Liver (tissue), 10 donors: ENCODE measurements at places on chromosomes 3 and 15. TPM values are rescaled to one million over a fixed set of nuclear protein-coding genes. Genes with fewer than 3 reads are reported as not detected.
A peak's percentile ranks its signal among the peaks of the same experiment; 100 is the strongest.

- peak overlapping the region; percentile 48 for H3K27ac ChIP-seq
- no peak for DNase-seq
- H3K4me3 ChIP-seq, result peak overlapping the region; percentile 45
- peaks cover 4% of the 10 kb centered on the region for H3K36me3 ChIP-seq
- no peaks in the 10 kb centered on the region for H3K27me3 ChIP-seq
Observed at GRCh38 chr3:152382312-152383135, 113.8 kb downstream of the MBNL1 start.

Gene ANKUB1
- total RNA-seq, result not detected

Gene GADL1
- total RNA-seq, result not detected

DNA sequence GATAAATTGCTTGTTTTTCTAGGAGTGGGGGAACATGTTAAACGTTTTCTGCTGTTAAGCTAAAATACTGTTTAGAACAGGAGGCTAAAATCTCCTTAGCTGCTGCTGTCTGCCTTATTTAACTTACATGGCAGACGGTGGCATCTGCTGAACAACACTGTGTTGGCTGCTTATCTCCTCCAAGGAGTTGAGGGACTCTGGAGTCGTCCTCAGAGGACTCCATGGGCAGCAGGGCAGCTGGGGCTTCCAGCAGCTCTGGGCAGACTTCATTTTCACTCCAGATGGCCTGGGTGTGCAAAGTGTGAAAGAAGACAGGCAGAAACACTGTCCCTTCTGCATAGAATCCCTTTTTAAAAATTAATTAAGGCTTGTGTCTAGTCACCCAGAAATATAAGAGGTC is 52.9 kb upstream of the NUDT16 start:
- no peaks in the 10 kb centered on the region for H3K4me1 ChIP-seq
- no peaks in the 10 kb centered on the region for H3K36me3 ChIP-seq
- no peak overlapping the region for H3K27ac ChIP-seq
- H3K4me3 ChIP-seq, result no peak overlapping the region
- no peak for DNase-seq

Gene GABRR3
- not detected for total RNA-seq

DNA sequence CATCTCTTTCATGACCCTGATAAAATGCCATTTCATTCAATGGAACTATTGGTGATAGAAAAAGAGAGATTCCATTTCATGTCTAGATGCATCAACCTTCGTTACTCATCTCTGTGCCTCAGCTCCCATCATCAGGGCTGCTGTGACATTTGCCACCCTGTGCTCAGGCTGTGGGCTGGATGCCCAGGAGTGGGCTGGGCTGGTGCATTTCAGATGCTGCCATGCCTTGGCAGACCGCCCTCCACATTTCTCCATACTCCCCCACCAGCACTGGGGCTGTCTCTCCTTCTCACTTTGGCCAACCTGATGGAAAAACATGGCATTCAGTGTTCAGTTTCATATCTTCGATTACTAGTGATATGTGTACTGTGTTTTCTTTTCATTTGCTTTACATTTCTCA is 59.1 kb downstream of the DNASE1L3 start:
- H3K4me3 ChIP-seq, result no peak overlapping the region
- peaks cover 23% of the 10 kb centered on the region for H3K4me1 ChIP-seq
- H3K27ac ChIP-seq, result no peak overlapping the region
- H3K27me3 ChIP-seq, result no peaks in the 10 kb centered on the region
- H3K36me3 ChIP-seq, result peaks cover 57% of the 10 kb centered on the region

Gene PLSCR5
- not detected for total RNA-seq

- H3K4me1 ChIP-seq, result no peaks in the 10 kb centered on the region
- no peaks in the 10 kb centered on the region for H3K27me3 ChIP-seq
- H3K27ac ChIP-seq, result no peak overlapping the region
- no peaks in the 10 kb centered on the region for H3K36me3 ChIP-seq
- no peak for DNase-seq
Observed at GRCh38 chr3:20201143-20201542, 15.1 kb upstream of the SGO1 start.

DNA sequence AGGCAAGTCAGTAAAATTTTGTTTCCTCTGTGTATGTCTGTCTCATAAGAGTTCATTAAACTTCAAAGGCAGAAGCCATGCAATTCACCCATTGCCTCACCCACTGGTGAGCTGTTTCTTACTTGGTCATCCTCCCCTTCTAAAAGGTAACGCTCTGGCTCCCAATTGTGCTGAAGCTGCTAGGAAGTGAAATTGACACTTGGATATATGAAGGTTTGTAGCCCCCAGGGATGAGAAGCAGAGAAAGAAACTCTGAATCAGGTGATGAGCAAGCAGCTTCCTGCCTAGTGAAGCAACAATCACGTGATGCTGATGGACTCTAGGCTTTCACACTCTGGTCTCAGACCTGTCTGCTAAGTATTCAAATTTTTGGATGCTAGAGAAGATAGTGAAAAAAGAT is 70.7 kb downstream of the CD200R1L start:
- H3K4me1 ChIP-seq, result no peaks in the 10 kb centered on the region
- H3K27me3 ChIP-seq, result peaks cover 3% of the 10 kb centered on the region
- H3K27ac ChIP-seq, result no peak overlapping the region
- H3K36me3 ChIP-seq, result no peaks in the 10 kb centered on the region
- no peak for DNase-seq

- H3K27me3 ChIP-seq, result no peaks in the 10 kb centered on the region
- H3K27ac ChIP-seq, result no peak overlapping the region
- no peaks in the 10 kb centered on the region for H3K36me3 ChIP-seq
- no peak overlapping the region for H3K4me3 ChIP-seq
Observed at GRCh38 chr3:174548841-174549623, 310.1 kb upstream of the NAALADL2 start.

DNA sequence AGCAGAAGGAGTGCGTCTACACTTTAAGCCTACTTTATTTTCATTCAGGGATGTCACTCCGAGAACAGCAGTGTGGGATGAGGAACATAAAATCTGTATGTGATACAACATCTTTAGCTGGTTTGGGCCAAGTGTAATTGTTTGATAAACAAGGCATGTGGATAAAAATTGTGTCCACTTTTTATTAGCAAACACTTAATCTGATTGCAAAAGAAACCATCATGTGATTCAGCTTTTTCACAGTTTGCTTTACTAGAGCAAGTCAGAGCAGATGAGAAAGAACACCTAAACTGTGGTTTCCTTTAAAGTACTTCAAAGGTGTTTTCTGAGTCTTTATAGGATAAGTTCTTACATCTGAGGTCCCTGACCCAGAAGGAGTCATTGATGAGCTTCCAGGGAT is 237.9 kb downstream of the THSD4 start:
- H3K4me1 ChIP-seq, result peaks cover 6% of the 10 kb centered on the region
- DNase-seq, result no peak
- H3K4me3 ChIP-seq, result no peak overlapping the region
- no peaks in the 10 kb centered on the region for H3K36me3 ChIP-seq

DNA sequence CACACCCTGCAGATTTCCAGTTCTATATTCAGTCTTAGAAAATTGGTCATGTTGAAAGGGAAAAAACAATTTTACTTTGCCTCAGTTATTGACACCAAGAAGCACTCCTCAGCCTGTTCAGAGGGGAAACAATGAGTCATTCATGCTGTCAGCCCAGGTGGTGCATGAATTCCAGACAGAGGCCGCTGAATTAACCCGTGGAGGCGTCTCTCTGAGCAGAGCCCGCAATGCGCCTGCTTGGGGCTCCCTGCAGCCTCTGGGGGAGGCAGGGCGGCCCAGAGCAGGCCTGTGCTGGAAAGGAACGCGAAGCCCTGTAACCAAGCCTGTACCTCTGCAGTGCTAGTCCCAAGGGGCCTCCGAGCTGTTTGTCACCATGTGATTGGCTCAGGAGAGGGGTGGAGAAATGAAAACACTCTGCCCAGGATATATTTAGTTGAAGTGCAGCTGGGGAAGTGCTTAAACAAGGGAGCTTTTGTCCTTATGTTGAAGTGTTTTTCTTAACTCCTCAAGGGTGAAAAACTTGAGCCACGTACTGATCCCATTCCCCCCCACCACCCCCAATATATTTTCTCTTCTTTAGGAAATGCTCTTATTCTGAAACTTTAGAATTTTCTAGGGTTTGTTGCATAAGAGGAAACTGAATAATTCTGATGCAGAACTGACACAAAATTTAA is 68.3 kb upstream of the CHD2 start:
- peak overlapping the region; percentile 25 for H3K4me3 ChIP-seq
- peak overlapping the region; percentile 88 for H3K27ac ChIP-seq
- H3K4me1 ChIP-seq, result peaks cover 15% of the 10 kb centered on the region
- peak; percentile 84 for DNase-seq
- no peaks in the 10 kb centered on the region for H3K36me3 ChIP-seq

- no peak overlapping the region for H3K27ac ChIP-seq
- H3K4me1 ChIP-seq, result no peaks in the 10 kb centered on the region
- no peaks in the 10 kb centered on the region for H3K27me3 ChIP-seq
- no peak for DNase-seq
- H3K36me3 ChIP-seq, result no peaks in the 10 kb centered on the region
Observed at GRCh38 chr3:124982855-124983254, 48.3 kb upstream of the MUC13 start.

GRCh38 chr3:57555306-57555705 is 768 bp upstream of the PDE12 start:
- peak overlapping the region; percentile 90 for H3K27ac ChIP-seq
- peak overlapping the region; percentile 96 for H3K4me3 ChIP-seq
- H3K4me1 ChIP-seq, result peaks cover 13% of the 10 kb centered on the region
- H3K36me3 ChIP-seq, result peaks cover 4% of the 10 kb centered on the region

DNA sequence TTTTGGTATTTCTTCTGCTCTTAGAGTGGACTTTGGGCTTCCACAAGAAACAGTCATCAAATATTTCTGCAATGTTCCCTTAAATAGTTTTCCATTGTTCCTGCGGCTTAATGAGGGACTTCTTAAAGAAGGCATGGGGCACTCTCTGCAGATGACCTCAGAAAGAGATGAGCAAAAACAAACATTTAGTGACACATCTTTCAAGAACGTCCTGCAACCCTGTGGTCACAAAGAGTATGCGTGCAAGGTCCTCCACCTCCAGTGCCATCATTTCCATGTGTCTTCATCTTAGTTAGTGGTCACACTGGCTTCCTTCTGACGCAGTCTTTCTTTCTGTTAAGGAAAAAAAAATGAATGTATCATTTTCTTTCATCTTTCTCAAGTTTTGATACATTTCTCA is 56.2 kb downstream of the GREM1 start:
- DNase-seq, result no peak
- H3K4me1 ChIP-seq, result no peaks in the 10 kb centered on the region
- no peaks in the 10 kb centered on the region for H3K36me3 ChIP-seq
